ENCODE measurements at places on chromosomes 7 and 10. TPM values are rescaled to one million over a fixed set of nuclear protein-coding genes. Genes with fewer than 3 reads are reported as not detected.

Gene ASZ1
- total RNA-seq, result not detected

Gene NAT16
- 0.06 TPM for total RNA-seq

Gene NODAL
- total RNA-seq, result not detected

Gene ARHGAP22
- total RNA-seq, result 4.7 TPM

Gene NCF1
- 0.29 TPM for total RNA-seq

Gene WNT8B
- total RNA-seq, result not detected

Gene MGAM2
- not detected for total RNA-seq

Gene DLX5
- not detected for total RNA-seq

Gene FANK1
- 2.8 TPM for total RNA-seq

Gene CCDC172
- total RNA-seq, result not detected

Gene FAM149B1
- 7.3 TPM for total RNA-seq

Gene ADAM12
- total RNA-seq, result 4.3 TPM

Gene CAMK1D
- 6.3 TPM for total RNA-seq

Gene VIPR2
- total RNA-seq, result 0.03 TPM

Gene PTPRZ1
- not detected for total RNA-seq

Gene OGDH
- total RNA-seq, result 27.9 TPM

Gene CALML5
- not detected for total RNA-seq

Gene KCP
- 0.09 TPM for total RNA-seq

Gene MSMB
- not detected for total RNA-seq

Gene CFAP70
- total RNA-seq, result 0.10 TPM

Gene PGAM2
- total RNA-seq, result not detected

Gene PLOD3
- total RNA-seq, result 75.8 TPM

Gene ZNF804B
- not detected for total RNA-seq

Gene OR2A7
- not detected for total RNA-seq

Gene UMAD1
- total RNA-seq, result 7.9 TPM

Gene PDZD7
- total RNA-seq, result 0.67 TPM

Gene AKR1C8
- total RNA-seq, result 0.16 TPM

Gene DGKI
- 0.23 TPM for total RNA-seq

Gene EZH2
- 19.1 TPM for total RNA-seq

Gene MDFIC
- 18.7 TPM for total RNA-seq

Gene ITIH5
- 0.12 TPM for total RNA-seq

Gene ASB10
- not detected for total RNA-seq

Gene GPAM
- 6.6 TPM for total RNA-seq

Gene NUTM2D
- 1.7 TPM for total RNA-seq

Gene COL17A1
- 1.8 TPM for total RNA-seq

Gene VAX1
- 1.5 TPM for total RNA-seq

Gene PNLIPRP3
- total RNA-seq, result not detected

Gene DRGX
- not detected for total RNA-seq

Gene OPALIN
- not detected for total RNA-seq

Gene NUDT13
- 5.4 TPM for total RNA-seq

Gene SLC18A3
- not detected for total RNA-seq

Gene CCZ1B
- 20.9 TPM for total RNA-seq

Gene ATE1
- total RNA-seq, result 23.1 TPM

Gene CRTAC1
- 2.0 TPM for total RNA-seq

Gene ADAM22
- 0.29 TPM for total RNA-seq

Gene CALML3
- total RNA-seq, result not detected

Gene PIK3CG
- total RNA-seq, result not detected

Gene ITPRID1
- not detected for total RNA-seq
